CD4-positive, alpha-beta T cell treated with Interleukin-2 at 100 ng/mL for 4 hours (primary cell): ENCODE measurements at places on chromosomes 1 and 21.

DNA sequence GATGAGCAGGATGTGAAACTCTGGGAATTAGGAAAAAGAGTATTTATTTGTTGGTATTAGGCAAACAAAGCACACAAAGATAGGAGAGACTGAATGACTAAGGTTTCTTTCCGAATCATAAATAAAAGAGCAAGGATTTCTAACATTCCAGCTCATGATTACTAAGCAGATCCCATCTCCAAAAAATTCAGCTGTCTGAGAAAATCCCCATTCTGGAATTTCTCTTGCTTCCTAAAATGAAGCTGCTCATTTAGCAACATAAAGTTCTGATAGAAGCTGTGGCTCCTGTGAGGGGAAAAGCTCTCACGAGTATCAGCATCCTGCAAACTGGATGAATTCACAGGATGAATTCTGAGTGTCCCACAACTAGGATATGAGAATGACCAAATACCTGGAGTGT lies 6.7 kb upstream of the SH2D5 start:
- no peak for DNase-seq

DNA sequence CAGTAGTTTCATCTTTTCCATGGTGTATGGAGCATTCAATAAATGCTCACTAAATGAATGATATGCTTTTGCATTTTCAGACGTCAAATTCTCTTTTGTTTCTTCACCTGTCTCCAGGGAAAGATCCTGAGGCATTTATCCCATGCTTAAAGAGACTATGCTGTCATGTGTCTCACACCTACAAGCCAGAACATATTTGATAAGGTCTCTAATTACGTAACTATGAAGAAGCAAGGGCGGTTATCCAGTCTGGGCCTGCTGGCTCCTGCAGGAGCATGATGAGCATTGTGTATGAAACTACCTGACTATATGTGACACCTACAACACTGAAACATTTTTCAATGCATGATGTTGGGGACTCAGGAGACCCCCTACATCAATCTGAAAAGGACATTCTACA lies 51.8 kb downstream of the FBXO42 start:
- DNase-seq = no peak

GRCh38 chr1:173410794-173411236 lies 66.3 kb upstream of the PRDX6 start:
- no peak for DNase-seq

DNA sequence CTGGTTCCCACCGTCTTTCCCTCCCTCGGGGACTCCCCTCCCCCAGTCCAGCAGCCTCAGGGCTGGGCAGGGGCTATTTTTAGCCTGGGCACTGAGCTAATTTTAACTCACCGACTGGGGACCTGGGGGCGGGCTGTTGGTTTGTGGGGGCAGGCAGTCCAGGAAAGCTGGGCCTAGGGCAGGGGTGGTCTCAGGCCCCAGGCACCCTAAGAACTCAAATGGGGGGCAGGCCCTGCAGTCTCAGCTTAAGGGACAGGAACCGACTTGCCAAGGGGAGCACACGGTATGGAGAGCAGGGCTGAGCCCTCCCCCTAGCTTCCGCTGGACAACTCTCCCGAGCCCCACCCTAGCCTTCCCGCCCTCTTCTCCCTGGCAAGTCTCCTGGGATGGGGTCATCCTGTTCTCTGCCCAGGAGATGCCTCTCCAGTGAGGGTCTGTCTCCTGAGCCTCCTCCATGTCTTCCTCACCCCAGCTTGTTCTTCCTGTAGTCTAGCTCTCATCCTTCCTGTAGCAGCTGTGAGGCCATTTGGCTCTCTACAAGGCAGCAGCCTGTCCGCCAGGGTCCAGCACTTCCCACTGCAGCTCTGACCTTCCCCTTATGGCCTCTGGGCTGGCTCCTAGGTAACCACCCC lies 10.1 kb downstream of the MEF2D start:
- DNase-seq = no peak

- DNase-seq = no peak
Observed at GRCh38 chr1:218813237-218813636, 360.4 kb upstream of the LYPLAL1 start.

- DNase-seq = no peak
Observed at GRCh38 chr21:41928621-41929220, 25.1 kb downstream of the C2CD2 start.

GRCh38 chr1:4176841-4177240 lies 276.8 kb upstream of the C1orf174 start:
- no peak for DNase-seq

DNA sequence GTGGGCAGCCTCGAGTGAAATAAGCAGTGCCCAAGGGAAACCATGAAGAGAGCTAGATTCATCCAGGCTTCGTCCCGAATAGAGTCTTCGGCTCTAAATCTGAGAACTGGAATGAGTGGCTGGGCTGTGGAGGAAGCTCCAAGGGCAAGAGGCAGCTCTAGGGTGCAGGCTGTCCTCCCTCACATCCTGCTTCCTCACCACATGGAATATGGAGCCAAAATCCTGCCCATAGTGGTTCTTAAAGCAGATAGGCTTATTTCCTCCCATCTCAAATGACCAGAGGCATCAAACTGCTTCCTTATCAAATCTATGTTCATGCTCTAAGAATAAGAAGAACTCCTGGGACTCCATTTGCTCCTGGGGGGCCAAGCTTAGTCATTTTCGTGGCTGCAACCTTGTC lies 2.5 kb downstream of the IL24 start:
- DNase-seq = no peak

- DNase-seq = no peak
Observed at GRCh38 chr1:59856725-59857338, 42.1 kb downstream of the HOOK1 start.

DNA sequence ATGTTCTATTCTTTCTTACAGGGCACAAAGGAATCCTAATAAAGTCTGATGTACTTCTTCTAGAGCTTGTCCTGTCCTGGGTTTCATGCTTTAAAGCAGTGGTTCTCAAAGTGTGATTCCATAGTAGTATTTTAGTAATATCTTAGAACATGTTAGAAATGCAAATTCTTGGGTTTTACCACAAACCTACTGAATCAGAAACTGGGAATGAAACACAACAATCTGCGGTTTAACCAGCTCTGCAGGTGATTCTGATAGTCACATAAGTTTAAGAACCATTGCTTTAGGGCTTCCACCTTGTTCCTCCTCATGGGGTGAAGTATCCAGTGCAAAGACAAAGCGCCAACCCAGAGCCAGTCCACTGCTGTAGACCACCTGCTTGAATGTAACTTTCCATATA lies 41.1 kb downstream of the NGF start:
- no peak for DNase-seq

- DNase-seq = peak; percentile 56
Observed at GRCh38 chr1:85307987-85308832, 31.8 kb upstream of the BCL10 start.

DNA sequence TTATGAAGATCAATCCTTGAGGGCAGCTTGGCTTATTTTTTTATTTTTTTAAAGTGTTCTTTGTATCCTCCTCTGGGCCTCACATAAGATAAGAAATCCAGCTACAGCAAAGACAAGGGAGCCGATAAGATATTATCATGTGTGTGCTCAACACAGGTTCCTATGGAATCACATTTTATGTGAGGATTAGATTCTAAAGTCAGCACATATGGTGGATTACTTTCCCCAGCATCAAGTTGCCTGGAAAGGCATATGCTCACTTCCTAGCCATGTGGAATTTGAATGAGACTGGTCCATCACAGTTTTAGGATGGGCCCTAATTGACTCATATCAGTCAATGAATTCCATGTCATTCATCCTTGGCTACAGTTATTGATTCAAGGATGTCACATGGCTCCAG lies 456.9 kb upstream of the LRRC7 start:
- DNase-seq = no peak

DNA sequence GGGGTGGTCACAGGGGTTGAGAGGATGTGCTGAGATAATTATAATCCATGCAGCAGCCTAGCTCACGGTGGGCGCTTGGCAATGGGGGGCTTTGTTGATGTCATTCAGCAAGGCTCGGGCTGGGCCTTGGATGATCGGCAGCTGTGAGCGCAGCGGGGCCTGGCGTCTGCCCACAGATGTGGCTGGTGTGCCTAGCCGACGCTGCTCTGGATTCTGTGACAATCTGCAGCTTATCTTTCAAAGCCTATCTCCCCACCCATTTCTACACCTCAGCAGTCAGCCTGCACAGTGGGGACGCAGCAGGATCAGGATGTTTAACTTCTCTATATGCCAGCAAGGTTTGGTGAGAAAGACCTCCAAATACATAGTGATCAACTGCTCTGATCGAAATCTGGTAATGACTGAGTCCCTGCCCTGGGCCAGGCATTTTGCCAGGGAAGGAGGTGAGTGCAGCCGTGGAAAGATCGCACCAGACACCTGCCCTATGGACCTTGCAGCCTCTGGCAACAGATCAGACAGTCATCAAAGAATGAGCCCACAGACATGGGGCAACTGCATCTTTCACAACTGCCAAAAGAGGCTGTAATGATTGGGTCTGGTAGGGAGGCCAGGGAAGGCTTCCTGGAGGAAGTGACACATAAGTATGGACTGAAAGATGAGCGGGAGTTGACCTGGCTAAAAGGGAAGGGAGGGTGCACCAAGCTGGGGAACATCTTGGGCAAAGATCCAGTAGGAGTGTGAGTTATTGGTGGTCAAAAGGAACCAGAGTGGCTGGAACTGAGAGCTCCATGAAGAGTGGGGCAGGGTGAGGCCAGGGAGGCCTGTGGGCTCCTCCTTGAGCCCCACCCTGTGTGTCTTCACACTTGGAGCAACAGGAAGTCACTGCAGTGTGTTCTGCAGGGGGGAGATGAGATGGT lies 35.3 kb downstream of the EPHB2 start:
- DNase-seq = no peak

GRCh38 chr1:45583666-45584350 lies at the start of gene NASP:
Gene NASP, plus strand, starts transcription at chr1:45584041. Its CDS starts 106 bp downstream, at chr1:45584147.
- peak; percentile 93 for DNase-seq

DNA sequence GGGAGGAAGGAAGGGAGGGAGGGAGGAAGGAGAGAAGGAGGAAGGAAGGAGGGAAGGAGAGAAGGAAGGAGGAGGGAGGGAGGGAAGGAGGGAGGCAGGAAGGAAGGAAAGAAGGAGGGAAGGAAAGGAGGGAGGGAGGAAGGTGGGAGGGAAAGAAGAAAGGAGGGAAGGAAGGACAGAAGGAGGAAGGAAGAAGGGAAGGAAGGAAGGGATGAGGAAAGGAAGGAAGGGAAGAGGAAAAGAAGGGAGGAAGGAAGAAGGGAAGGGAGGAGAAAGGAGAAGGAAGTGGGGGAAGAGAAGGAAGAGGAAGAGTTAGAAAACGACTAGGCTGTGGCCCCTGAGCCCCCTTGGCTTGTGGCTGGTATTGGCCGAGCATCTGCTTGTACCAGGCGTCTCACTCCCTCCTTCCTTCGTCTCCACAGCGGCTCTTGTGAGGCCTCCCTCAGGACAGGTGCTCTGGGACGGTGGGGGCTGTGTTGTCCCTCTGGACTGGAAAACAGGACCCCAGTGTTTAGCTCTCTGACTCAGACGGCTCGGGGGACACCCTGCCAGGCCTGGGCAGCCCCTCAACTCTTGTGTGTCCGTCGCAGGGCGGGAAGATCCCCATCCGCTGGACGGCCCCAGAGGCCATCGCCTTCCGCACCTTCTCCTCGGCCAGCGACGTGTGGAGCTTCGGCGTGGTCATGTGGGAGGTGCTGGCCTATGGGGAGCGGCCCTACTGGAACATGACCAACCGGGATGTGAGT lies 36.2 kb upstream of the C1QA start:
- DNase-seq = no peak

GRCh38 chr1:24199291-24199900 lies 12.3 kb upstream of the IFNLR1 start:
- peak; percentile 79 for DNase-seq

- no peak for DNase-seq
Observed at GRCh38 chr1:55955016-55955621, 624.2 kb downstream of the PLPP3 start.

DNA sequence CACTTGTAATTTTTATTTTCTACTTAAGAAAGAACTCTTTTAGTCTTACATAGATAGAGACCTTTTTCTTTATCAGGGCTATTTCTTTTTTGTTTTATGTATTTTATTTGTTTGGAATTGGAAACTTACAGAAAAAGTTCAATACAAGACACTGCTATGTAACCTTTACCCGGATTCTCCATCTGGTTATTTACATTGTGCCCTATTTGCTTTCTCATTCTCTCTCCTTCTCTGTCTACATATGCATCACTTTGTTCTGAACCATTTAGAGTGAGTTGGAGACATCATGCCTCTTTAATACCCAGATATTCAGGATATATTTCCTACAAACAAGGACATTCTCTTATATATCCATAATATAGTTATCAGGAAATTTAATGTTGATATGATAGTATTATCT lies 18.3 kb downstream of the AXDND1 start:
- no peak for DNase-seq

DNA sequence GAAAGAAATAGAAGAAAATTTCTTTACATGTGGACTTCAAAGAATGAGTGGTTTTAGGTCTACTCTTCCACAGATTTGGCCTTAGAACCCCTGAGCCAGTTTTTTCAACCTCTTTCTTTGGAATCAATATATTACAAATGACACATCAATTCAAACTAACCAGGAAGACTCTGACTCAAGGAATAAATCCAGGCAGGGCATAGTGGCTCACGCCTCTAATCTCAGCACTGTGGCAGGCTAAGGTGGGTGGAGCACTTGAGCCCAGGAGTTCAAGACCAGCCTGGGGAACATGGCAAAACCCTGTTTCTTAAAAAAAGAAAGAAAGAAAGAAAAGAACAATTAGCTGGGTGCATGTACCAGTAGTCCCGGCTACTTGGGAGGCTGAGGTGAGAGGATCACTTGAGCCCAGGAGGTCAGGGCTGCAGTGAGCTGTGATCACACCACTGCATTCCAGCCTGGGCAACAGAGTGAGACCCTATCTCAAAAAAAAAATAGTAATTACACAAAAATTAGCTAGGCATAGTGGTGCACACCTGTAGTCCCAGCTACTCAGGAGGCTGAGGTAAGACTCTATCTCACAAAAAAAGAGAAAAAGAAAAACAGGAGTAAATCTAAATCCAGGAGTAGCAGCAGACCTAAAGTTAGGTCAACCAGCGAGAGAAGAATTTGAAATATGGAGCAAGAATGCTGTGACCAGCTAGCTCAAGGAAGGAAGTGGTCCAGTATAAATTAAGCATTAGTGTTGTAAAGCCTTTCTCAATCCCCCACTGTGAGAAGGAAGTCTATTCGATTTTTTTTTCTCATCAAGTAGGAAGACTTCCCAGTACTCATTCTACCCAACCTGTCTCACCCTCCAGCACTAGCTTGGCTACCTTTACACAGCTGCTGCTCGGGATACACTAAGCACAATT lies 1.9 kb downstream of the SORT1 start:
- no peak for DNase-seq

DNA sequence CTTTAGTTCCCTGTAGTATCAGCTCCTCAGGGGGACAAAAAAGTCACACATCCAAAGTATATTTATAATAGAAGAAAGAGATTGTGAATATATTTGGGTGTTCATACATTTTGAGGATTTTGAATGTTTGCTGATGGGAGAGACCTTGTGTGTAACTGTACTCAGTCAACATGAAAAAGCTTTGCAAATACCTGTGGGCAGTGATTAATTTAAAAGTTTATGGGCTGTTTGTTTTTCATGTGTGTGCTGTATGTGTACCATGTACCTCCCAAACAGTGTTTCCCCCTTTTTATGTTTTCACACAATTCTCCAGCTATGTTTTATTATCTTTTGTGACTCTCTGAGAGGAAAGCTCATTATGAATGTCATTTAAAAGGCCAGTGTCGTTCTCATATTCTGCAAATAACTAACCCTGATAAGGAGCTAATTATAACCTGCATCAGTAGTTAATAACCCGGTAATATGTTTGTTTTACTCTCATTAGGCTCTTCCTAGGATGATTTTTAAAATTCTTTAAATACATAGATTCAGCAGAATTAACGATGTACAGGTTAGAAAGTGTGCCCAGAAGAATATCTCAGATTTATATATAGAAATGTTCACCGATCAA lies 271.5 kb downstream of the NFIA start:
- no peak for DNase-seq

GRCh38 chr1:28506907-28507246 lies 1.0 kb downstream of the RCC1 start:
- no peak for DNase-seq
